ENCODE measurements at places on chromosomes 1 and 21. TPM values are rescaled to one million over a fixed set of nuclear protein-coding genes. Genes with fewer than 3 reads are reported as not detected.

DNA sequence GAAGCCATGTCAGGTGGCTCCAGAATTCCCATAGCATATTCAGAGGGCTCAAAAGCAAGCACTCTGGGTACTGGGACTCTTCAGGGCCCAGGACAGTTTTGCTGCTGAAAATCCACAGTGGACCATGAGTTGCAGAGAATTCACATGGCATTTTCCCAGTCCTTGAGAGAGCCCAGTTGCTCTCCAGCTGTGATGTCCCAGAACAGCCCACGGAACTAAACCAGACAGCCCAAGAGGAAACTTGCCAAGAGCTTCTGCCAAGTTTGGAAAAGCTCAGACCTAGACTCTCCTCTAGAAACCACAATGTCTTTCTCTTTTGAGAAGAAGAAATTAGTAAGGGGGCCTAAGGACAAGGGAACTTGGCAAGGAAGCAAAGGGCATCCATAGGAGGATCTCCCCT is 69.4 kb downstream of the RGS2 start:
- DNase-seq: peak; percentile 48

DNA sequence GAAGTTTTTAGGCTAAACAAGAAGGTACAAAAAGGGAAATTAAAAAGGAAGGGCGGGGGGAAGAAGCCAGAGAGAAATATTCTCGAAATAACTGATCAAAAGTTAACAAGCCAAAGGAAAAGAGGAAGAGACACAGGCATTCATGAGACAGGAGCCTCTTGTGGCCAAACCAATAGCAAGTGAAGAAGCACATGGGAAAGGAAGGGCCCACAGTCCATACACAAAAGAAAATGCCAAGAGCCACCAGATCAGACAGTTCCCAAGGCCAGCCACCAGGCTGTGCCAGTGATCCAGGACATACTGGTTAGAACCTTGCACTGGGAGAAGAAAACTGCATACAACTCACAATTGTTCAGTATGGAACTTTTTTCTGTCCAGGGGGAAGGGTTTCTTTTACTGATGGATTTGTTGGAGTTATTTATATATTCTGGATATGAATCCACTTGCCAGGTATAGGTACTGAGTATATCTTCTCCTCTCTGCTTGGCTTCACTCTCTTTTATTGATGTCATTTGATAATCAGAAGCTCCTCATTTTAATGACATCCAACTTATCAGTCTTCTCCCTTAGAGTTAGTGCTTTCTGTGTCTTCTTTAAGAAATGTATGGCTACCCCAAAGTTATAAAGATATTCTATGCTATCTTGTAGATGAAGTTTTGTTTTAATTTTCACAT is 76.8 kb downstream of the CD46 start:
- peak; percentile 59 for DNase-seq

DNA sequence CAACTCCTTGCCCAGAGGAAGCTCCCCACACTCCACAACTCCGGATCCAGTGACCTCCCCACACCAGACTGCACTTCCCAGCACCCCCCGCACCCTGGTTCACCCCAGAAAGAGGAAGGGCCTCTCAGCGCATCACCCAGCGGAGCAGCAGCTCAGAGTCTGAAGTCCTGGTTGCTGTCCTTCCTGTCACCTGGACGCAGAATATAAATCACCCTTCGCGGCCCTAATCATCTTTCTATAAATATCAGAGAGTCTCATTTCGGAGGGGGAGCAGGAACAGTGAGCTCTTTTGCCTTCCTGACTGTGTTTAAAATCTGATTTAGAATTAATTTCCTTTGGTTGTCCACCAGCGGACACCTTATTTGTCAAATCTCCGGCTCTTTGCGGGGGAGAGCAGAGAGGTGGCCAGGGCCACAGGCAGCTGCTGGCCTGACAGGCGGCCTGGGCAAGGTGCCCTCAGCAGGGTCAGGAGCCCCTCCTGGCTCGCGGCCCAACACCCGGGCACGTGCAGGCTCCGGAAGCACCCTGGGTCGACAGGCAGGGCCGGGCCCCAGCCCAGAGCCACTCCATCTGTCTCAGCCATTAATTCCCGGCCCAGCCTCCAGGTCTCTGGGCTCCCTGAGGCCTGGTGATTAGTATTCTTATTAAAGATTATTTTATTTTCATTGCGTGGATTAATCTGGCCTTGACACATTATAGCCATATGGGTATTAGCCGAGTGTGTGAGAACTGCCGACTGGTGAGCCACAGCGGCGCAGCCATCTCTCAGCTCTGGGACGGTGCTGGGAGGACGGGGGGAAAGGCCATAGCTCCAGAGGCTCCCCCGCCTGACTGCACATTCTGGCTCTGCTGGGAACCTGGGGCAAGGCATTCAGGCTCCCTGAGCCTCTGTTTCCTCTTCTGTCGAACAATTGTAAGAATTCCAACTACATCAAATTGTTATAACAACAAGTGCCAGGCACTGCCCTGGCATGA is 19.7 kb downstream of the EPHA8 start:
- DNase-seq: no peak

NTNG1 gene
- 0.53 TPM for polyA plus RNA-seq
